ENCODE measurements at places on chromosomes 13 and 19.

- no peaks in the 10 kb centered on the region for H3K4me1 ChIP-seq
- no peaks in the 10 kb centered on the region for H3K36me3 ChIP-seq
- H3K27me3 ChIP-seq: peaks cover 8% of the 10 kb centered on the region
- H3K4me3 ChIP-seq: no peak overlapping the region
Measured at GRCh38 chr13:74871369-74872070, 610.4 kb downstream of the TBC1D4 start.

- peaks cover 58% of the 10 kb centered on the region for H3K27me3 ChIP-seq
- no peak overlapping the region for H3K27ac ChIP-seq
- no peak for DNase-seq
- H3K36me3 ChIP-seq: peaks cover 3% of the 10 kb centered on the region
- peaks cover 12% of the 10 kb centered on the region for H3K4me1 ChIP-seq
Measured at GRCh38 chr19:13869281-13869680, 7.7 kb upstream of the NANOS3 start.

GRCh38 chr19:39237200-39238184 lies 7.3 kb downstream of the IFNL3 start:
- peak; percentile 19 for DNase-seq
- H3K36me3 ChIP-seq: peaks cover 3% of the 10 kb centered on the region
- peak overlapping the region; percentile 68 for H3K4me3 ChIP-seq
- peaks cover 27% of the 10 kb centered on the region for H3K4me1 ChIP-seq

DNA sequence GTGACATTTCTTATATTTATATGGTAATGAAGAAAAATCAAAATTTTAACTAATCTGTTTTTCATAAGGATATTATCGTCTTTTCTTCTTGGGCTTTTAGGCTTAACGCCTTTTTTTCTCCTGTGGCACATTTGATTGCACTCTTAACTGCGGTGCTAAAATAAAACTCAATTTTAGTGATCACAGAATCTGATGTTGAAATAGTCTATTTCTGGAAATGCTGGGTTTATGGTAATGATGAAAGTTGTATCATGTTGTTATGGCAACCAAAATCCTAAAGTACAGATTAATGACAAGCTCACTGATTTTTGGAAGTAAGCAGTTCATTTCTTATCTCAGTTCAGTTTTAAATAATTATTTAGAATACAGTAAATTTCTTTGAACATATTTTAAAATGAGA lies 85.3 kb downstream of the COG6 start:
- H3K27me3 ChIP-seq: no peaks in the 10 kb centered on the region
- H3K36me3 ChIP-seq: no peaks in the 10 kb centered on the region
- H3K4me3 ChIP-seq: no peak overlapping the region
- H3K4me1 ChIP-seq: no peaks in the 10 kb centered on the region
- no peak for DNase-seq
- no peak overlapping the region for H3K27ac ChIP-seq

- no peak overlapping the region for H3K27ac ChIP-seq
- H3K27me3 ChIP-seq: no peaks in the 10 kb centered on the region
- H3K4me1 ChIP-seq: peaks cover 44% of the 10 kb centered on the region
Measured at GRCh38 chr19:42281146-42281826, 12.2 kb downstream of the CIC start.

DNA sequence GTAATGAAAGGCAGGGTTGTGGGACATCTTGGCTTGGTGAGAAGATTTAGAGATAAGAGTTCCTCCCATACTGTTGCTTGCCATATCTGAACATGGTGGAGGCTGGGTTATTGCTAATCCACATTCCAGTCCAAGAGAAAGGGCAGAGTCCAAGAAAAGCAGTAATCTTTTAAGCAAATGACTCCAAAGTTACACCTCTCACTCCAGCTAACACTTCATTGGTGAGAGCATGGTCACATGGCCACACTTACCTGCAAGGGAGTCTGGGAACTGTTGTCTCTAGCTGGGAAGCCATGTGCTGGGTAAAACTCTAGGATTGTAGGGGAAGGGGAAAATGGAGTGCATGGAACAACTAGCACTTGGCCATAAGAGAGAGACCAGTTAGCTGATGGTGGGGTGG lies 5.6 kb downstream of the C19orf81 start:
- no peak for DNase-seq
- no peak overlapping the region for H3K4me3 ChIP-seq
- no peak overlapping the region for H3K27ac ChIP-seq
- peaks cover 10% of the 10 kb centered on the region for H3K4me1 ChIP-seq

DNA sequence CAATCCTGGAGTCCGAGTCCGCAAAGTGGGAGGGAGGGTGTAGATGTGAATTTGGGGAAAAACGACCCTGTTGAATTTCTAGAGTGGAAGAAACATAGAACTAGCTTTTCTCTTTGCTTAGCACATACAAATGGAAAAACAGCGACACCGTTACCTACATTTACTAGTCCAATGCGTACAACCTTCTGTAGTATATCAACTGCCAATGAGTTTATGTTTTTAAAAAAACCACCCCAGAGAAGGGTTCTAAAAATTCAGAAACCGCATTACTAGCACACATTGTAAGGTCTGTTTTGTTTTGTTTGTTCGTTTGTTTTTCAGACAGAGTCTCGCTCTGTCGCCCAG lies 332 bp upstream of the SUPT20H start:
- peaks cover 15% of the 10 kb centered on the region for H3K36me3 ChIP-seq
- peaks cover 22% of the 10 kb centered on the region for H3K4me1 ChIP-seq
- peak overlapping the region; percentile 98 for H3K27ac ChIP-seq
- H3K27me3 ChIP-seq: peaks cover 4% of the 10 kb centered on the region
- peak overlapping the region; percentile 90 for H3K4me3 ChIP-seq

DNA sequence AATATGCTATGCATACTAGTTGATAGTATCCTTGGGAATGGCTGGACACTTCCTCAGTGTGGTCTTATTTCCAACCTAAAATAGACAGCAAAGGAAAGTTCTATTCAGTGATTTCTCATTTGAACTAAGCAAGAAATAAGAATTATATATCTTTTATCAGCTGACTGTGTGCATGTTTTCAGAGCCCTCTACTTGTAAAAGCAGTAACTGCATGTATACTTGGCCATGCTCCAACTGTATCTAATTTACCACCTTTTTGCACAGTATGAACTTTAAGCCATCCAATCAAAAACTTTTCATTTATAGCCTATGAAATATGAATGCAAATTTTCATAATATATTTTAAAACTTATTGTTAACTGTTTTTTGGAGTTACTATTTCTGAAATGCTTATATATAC lies 136.4 kb upstream of the PCDH9 start:
- no peaks in the 10 kb centered on the region for H3K36me3 ChIP-seq
- H3K27ac ChIP-seq: no peak overlapping the region
- H3K4me1 ChIP-seq: no peaks in the 10 kb centered on the region

Measured in effector memory CD8-positive, alpha-beta T cell (primary cell).